ENCODE measurements at places on chromosomes 7 and 10.

DNA sequence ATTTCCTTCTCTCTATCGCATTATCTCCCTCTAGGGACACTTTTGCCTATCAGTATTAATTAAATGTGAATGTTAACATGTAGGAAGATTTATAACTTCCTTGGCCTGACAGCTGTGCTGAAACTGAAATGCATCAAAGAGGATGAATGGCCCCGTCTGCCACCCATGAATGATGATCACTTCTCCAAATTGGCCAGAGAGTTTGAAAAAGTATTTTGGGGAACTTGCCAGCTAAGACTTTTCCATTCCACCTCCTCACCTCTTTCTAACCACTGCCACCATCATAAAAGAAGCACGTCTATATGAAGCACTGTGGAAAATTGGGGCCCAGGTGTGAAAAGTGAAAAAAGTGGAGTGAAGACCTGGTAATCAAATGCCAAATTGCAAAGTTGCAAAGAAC is 25.4 kb upstream of the ST8SIA6 start:
- DNase-seq, result no peak

GRCh38 chr7:104956753-104957450 is 57.1 kb upstream of the KMT2E start:
- DNase-seq, result peak; percentile 70

DNA sequence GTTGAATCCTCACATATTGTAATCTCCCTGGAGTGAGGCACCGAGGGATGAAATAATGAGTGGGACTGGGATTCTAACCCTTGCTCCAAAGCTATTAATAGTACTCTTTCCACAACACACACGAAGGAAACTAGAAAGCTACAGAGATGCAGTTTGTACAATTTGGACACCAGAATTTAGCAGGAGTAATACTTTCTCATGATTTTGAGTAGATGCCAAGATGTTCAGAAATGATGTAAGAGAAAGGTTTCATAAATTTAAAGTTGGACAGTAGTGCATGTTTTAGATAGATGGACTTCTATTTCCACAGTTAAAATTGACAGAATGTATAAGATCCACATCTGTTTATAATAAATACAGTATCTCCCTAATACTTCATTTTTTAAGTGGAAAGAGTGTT is 46.5 kb downstream of the PRR15 start:
- no peak for DNase-seq

GRCh38 chr10:12165036-12165435 is 30.7 kb downstream of the NUDT5 start:
- no peak for DNase-seq

GRCh38 chr10:124550293-124551034 is 88.8 kb downstream of the LHPP start:
- DNase-seq, result no peak

DNA sequence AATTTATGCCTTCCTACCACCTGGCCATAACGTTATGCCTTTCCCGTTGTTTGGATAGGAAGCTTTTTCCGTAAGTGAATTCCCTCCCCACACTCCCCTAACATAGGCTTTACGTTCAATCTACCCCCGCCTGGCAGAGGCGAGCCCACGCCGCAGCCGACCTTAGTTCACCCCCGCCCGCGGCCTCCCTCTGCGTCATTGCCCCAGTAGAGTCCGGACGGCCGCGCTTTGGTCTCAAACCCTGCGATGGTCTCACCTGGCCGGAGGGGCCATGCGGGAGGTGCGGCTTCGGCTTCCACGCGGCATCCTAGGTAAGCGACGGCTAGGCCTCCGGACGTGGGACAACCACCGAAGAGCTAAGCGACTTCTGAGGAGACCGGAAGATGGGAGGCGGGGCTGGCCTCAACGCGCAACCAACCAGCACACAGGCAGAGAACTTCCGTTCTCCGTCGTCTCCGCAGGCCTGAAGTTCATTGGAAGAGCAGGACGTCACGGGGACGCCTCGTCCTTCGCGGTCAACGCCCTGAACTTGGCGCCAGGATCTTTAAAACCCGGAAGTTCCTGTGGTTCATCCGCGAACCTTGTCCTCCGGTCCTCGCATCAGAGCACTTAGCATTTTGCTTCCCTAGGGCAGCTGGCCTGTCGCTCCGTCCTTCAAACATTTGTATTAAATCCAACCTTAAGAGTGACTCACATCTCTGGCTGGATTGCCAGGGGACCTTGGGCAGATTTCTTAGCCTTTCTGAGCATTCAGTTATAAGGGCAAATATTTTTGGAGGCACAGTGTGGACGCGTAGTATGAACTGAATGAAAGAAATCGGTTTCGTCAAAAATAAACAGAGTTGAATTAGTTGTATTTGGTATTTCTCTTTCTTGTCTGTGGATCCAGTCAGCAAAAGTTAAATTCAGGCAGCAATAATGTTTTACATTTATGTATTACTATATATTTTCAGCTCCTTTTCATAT is at the start of gene CHCHD2:
TSS of gene CHCHD2 (minus strand) at position 369 of the 966 bp plus-strand sequence. CDS start at position 306, 63 bp downstream.
- peak; percentile 100 for DNase-seq

GRCh38 chr10:123703195-123703790 is 37.1 kb downstream of the GPR26 start:
- no peak for DNase-seq

GRCh38 chr10:77189075-77189474 is 448.5 kb downstream of the KCNMA1 start:
- DNase-seq, result no peak

DNA sequence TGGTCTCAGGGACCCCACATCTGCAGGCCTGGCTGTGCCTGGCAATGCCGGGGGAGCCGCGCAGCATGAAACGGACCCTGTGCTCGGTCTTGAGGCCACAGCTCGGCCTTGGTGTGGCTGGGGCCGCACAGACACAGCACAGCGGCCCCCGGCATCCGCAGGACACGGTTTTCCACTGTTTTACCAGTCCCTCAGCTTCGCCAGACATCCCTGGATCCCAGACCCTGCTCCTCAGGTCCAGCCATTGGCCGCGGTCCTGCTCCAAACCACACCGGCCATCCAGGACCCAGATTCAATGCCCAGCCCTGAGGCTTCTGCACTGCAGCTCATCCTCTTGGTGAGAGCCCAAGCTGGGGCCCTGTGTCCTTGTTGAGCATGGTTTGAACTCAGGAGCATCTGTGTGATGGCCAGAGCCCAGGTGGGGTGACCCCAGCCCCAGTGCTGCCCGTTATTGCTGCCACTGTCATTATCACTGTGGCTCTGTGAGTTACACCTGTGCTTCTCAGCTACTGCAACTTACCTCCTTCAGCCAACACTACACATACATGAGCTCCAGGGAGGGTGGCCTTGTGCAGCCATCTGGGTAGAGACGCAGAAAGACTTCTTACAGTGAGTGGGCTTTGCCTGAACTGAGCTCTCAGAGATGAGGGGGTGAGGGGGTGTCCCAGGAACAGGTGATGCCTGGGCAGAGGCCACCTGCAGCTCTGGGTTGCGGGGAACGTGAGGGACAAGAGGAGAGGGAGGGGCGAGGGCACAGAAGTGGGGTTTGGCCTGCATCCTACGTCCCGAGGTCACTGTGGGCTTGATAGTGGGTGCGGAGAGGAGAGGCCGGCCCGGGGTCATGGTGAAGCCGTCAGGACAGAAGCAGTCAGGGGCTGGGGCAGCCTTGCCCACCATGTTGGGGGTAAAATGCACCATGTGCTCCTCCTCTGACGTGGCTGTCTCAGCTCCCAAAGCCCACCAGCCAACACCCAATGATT is 567.6 kb downstream of the PTPRN2 start:
- no peak for DNase-seq

DNA sequence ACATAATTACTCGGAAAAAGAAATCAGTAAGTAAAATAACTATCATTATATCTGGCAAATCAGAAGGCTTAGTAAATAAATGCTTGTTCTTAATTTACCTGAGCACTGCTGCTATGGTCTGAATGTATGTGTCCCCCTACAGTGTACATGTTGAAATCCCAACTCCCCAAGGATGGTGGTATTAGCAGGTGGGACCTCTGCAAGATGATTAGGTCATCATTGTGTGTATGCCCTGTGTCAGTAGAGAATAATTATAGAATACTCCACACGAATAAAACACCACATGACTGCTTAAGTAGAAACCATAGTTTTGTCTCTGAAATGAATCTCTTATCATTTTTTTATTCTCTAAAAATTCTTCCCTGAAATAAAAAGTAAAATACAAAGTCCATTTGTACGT is 101.6 kb downstream of the RNF133 start:
- no peak for DNase-seq

GRCh38 chr10:95343573-95343972 is 52.8 kb upstream of the PDLIM1 start:
- no peak for DNase-seq

DNA sequence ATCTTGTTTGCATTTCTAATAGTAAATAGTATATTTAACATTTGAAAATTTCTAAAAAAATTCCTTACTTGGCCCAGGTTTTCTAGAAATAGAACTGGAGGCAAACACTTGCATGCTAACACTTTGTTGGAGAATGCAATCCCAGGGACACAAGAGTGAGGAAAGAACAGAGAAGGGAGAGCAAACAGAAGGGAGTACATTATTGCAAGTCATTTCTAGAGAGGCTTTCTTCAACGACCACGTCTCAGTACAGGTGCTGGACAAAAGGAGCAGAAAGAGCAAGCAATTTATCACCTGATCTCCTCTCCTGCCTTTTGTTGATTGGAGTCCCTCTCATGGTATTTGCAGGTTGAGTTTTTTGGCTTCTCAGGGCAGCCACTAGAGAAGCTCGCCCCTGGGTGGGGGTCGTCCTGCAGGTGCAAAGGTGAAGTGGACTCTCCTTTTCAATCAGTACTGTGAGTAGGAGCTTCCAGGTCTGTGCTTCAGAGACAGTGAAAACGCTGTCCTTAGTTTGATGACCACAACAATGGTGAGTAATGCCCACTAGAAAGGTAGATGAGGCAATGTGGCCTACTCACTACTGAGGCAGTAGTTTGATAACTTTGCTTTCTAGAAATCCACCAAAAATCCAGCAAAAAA is 5.2 kb downstream of the CPED1 start:
- DNase-seq, result peak; percentile 49

GRCh38 chr7:93298206-93298605 is 66.0 kb downstream of the VPS50 start:
- DNase-seq, result no peak

GRCh38 chr7:20030915-20031362 is 186.2 kb downstream of the MACC1 start:
- no peak for DNase-seq

DNA sequence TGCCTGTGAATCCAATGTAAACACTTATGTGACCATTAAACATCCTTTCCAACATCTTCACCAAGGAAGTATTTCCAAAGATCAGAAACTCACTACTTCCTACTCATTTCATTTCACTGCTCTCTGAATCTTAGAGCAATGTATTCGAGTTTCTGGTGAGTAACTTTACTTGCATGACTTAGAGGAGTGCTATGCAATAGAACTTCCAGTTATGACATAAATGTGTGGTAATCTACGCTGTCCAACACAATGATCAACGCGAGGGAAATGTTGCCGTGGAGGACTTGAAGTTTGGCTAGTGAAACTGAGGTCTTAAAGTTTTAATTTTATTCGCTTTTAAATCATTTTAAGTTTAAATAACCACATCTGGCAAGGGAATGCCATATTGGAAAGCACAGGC is 1326.3 kb downstream of the XPNPEP1 start:
- no peak for DNase-seq

DNA sequence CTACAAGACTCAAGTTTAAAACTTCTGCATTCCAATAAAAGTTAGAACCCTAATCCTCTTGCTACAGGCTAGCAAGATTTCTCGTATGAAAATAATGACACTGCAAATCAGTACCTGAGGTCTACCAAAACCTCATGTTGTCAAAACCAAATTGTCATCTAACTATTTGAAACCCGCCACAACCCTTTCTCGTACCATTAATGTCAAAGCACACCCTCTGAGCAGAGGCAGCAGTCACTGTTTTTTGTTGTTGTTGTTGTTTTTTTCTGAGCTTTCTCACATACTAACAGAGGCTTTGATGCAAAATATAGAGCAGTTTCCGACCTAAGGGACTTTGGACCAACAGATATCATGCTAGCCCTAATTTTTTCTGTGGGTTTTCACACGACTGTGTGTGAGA is 563.9 kb upstream of the C7orf33 start:
- DNase-seq, result no peak

GRCh38 chr7:132475669-132476116 is 100.6 kb downstream of the PLXNA4 start:
- no peak for DNase-seq

GRCh38 chr10:129657297-129658017 is 190.4 kb downstream of the MGMT start:
- no peak for DNase-seq

- DNase-seq, result no peak
These were observed 131.1 kb upstream of the MGMT start for GRCh38 chr10:129335942-129336341.

GRCh38 chr7:124390301-124390700 is 357.4 kb upstream of the TMEM229A start:
- DNase-seq, result no peak

- peak; percentile 73 for DNase-seq
These were observed 12.3 kb downstream of the KLF14 start for GRCh38 chr7:130721486-130722277.
